ENCODE measurements at places on chromosomes 5 and 9.

- no peak for DNase-seq
Measured at GRCh38 chr5:38373743-38374142, 115.4 kb downstream of the EGFLAM start.

- no peak for DNase-seq
Measured at GRCh38 chr5:135822286-135822685, 12.2 kb upstream of the SLC25A48 start.

- DNase-seq = peak; percentile 90
Measured at GRCh38 chr9:108934323-108934893, at the start of gene ABITRAM. Gene ABITRAM, plus strand, starts transcription at chr9:108934400. Its CDS starts 87 bp downstream, at chr9:108934487.

- DNase-seq = no peak
Measured at GRCh38 chr5:179325296-179326031, 19.8 kb downstream of the ADAMTS2 start.

- no peak for DNase-seq
Measured at GRCh38 chr5:151084363-151084762, 3.5 kb upstream of the TNIP1 start.

GRCh38 chr9:14258156-14258555 lies 55.8 kb downstream of the NFIB start:
- DNase-seq = no peak

DNA sequence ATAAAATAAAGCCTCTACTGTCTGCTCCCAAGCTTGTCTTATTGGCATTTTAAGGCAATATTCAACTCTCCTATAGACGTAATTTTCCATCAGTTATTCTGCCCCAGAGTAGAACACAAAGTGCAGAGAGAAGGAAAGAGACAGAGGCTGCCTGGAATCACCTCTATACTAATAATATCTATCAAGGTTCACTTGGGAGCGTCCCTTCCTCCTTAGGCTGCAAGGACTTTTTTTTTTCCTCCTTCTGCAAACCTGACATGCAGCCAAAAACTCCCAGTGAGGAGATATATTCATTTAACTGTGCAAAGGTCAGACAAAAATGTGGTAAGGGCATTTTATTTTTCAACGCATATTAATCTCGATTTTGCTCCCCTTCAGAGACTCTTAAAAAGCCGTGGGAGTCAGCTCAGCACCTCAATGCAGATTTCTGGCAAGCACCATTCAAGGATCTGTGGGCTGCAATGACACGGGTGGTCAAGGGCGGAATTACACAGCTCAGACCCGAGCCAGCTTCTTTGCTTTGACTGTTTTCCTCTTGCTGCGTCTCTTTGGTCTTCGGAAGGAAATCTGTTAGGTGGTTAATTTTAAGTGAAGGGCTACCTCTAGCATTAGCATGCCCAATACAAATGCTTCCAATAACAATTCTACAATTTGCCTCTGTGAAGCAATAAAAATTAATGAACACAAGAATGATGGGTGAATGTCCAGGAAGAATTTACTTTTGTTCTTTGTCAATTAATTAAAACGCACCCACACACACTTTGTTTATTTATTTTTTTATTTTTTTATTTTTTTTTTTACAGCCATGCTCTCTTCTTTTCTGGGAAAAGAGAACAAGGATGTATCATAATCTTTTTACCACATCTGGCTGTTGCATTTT lies 587.7 kb upstream of the GRAMD2B start:
- DNase-seq = peak; percentile 3

- DNase-seq = no peak
Measured at GRCh38 chr5:68177676-68178075, 37.9 kb upstream of the PIK3R1 start.

DNA sequence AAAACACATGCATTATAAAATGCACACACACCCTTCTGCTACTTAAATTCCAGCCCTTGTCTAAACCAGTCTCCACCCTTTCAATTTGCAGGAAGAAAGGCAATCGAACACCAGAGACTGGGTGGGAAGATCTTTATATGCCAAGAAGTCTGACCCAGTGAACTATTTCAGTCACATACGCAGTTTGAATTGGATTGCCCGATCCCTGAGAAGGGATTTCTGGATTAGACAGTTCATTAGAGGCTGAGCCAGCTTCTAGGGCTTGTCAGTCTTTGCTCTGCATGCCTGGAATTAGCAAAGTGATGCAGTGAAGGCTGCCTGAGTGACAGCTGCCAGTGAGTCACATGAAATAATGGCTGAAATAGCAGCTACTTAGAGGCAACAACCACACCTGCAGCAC lies 159.9 kb downstream of the PPP2R2B start:
- no peak for DNase-seq

GRCh38 chr5:124952079-124952478 lies 205.6 kb upstream of the ZNF608 start:
- no peak for DNase-seq

DNA sequence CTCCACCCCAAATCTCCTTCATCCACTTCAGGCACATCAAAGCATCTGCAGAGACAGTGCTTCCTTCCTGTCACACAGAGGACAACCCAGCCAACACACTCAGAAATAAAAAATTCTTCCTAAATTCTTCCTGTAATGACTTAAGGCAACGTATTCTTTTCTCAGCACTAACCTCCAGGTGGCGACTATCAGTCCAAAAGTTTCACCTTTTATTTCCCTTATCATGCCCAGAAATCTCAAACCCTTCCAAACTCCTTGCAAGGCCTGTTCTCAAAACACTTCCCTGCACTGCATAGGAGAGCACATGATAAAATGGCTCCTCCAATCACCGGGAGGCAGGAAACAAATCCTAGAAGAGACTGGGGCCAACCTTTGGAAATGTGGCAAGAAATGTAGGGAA lies 35.1 kb downstream of the SLIT3 start:
- DNase-seq = no peak

GRCh38 chr9:93129691-93130500 lies 4.2 kb downstream of the NINJ1 start:
- DNase-seq = no peak

- DNase-seq = no peak
Measured at GRCh38 chr5:139924294-139925215, 118.5 kb downstream of the NRG2 start.

DNA sequence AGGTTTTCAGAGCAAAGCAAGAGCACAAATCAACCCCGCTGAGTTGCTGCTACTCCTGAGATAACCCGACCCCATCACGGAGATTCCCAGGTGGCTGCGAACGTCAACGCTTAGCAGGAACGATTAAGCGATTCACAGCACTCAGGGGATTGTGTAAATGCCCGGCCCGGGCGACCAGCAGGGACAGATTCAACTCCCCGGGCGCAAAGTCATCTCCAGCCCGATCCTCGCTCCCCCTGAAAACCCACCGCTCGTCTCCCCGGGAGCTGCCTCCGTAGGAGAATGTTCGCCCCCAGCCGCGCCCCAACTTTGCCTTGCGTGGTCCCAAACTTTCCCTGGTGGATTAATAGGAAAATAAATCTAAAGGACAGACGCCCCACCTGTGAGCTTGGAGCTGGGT lies 685 bp downstream of the SLC24A2 start:
- DNase-seq = no peak

DNA sequence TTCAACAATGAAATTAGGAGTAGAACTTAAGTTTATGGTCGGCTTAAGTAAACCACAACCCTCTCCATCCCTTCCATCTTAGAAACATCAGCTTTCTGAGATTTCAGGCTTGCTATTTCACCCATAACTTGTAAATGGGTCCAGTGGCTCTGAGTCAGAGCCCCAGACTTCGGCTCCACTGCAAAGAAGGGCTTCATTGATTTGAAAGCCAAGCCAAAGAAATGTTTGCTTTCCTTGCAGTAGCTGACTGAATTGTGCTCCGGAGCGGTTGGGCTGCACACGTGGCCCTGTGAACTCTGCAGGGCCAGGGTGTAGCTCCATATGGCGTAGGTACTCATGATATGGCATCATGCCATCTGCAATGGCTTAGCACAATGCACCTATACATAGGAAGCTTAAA lies 57.0 kb downstream of the NREP start:
- DNase-seq = peak; percentile 71

GRCh38 chr5:76084496-76085242 lies 1.5 kb downstream of the SV2C start:
- DNase-seq = no peak

DNA sequence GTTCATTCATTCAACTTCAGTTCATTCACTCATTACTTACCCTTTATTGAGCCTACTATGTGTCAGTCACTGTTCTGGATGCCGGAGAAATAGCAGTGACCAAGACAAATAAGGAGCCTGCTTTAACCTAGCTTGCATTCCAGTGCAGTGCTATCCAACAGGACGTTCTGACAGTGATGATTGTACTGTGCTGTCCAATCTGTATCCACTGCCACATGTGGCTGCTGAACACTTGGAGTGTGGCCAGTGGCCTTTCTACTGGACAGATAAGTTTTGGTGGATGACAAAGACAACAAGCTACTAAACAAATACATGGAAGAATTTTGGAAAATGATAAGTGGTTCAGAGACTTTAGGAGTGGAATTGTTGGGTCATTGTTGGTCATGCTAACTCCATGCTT lies 33.6 kb downstream of the SUB1 start:
- no peak for DNase-seq

GRCh38 chr5:172118891-172119290 lies 69.1 kb downstream of the STK10 start:
- no peak for DNase-seq

DNA sequence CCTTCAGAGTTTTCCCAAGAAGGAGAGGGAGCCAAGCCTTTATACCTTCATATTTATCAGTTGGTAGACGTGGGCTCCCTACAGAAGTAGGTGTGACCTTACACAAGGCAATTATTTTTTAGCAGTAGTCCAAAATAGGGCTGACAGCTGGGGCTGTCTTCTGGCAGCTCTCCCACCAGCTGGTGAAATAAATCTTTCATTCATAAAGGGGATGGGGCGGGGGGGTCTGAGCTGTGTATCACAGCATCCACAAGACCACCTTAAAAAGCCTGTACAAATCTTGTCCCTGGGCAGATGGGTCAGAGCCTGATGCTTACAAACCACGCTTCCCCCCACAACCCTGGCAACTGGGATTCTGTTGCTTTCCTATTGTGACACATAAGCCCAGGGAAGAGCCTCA lies 19.7 kb downstream of the CSF2 start:
- DNase-seq = no peak

DNA sequence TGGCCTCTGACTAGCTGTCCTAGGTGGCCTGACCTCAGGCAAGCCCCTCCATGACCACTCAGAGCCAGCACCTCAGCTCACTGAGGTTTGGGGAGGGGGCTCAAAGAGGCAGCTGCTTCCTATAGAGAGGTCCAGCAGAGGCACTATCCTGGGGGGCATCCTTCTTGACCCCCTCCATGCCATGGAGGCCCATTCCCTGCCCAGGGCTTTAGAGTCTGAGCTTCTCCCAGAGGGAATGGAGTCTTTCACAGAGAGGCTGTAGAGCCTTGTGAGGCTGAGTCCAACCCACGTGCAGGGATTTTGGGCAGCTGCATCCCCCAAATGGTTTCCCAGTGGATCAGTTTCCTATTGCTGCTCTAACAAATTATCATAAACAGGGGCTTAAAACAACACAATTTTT lies 16.9 kb downstream of the IRF1 start:
- no peak for DNase-seq

DNA sequence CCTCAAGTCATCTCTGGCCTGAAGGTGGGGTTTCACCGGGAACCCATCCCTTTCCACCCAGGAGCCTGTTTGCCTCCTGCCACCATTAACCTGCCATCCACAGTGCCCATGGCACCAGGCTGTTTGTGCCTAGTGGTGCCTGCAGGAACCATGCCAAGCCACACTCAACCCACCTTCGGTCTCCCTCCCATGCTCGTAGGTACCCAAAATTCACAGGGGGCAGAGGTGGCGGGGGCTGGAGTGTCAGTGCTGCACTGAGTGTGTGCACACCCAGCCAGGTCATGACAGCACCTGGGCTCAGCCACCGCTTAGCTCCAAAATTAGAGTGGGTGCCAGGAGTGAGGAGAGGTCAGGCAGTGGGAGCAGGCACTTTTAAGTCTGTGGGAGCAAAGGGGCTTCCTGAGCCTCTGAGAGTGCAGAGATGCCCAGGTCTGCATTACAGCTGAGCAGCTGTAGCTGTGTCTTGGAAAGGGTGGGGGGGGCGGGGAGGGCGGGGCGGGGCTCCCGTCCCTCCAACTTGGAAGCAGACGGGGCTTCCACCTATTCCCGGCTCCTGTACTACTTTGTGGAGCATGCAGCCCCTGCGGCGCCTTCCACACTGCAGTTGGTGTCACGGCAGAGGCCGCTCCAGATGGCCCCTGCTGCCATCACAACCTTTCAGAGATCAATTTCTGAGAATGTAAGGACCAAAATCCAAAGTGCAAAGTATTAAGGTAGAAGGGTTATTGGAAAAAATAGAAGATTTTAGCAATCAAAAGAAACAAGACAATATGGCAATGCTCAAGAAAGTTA lies 2396.8 kb upstream of the C9orf72 start:
- DNase-seq = no peak

DNA sequence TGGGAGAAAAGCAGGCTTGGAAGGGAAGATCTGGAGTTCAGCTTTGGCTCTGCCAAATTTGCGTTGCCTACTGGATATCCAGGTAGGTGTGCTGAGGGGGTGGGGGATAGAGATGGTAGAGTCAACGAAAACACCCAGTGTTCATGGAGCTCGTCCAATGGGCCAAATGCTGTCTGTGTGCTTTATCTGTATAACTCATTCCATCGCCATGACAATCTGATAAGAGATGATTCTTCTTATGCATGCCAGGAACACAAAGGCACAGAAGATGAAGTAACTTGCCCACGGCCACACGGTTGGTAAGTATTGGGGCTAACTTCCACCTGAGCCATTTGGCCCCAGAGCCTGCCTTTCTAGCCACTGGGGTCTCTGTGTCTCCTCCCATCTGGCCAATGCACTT lies 53.2 kb downstream of the BOD1 start:
- no peak for DNase-seq

DNA sequence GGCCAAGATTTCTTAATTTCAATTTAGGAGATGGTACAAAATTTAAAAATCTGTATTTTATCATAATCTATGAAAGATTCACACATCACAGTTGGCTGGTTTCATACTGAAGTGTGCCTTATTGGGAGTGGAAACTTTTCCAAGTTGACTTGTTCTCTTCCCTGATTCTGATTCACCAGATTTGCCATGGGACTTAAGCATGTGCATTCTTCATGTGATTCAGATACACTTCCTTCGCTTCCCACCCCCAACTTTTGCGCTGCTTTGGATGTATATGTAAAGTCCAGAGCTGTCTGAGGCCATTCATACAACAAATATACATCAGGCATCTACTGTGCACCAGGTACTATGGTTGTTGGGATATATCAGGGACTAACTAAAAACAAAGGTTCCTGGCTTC lies 34.4 kb downstream of the CPEB4 start:
- no peak for DNase-seq

DNA sequence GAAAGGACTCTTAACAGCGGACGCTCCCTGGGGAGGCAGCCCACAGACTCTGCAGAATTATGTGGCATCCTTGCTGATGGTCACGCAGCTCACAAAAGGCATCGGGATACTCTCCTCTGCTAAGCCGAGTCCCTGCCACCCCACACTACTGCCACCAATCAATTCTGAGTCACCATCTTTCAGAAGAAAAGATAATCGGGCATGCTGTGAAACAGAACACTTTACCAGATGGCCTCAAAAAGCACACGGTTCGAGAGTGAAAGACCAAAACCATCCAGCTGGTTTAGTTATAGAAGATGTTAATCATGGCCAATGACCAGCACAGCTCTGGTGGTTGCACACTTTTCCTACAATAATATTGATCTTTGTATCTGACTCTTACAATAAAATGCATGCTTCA lies 136.3 kb downstream of the MYO10 start:
- DNase-seq = no peak
